Stimulated activated effector memory CD8-positive, alpha-beta T cell treated with anti-CD3 and anti-CD28 coated beads, Interleukin-12 subunit alpha, Interleukin-12 subunit beta, amount 100 ng/mL, for 72 hours (primary cell): ENCODE measurements at places on chromosomes 1 and 21.

DNA sequence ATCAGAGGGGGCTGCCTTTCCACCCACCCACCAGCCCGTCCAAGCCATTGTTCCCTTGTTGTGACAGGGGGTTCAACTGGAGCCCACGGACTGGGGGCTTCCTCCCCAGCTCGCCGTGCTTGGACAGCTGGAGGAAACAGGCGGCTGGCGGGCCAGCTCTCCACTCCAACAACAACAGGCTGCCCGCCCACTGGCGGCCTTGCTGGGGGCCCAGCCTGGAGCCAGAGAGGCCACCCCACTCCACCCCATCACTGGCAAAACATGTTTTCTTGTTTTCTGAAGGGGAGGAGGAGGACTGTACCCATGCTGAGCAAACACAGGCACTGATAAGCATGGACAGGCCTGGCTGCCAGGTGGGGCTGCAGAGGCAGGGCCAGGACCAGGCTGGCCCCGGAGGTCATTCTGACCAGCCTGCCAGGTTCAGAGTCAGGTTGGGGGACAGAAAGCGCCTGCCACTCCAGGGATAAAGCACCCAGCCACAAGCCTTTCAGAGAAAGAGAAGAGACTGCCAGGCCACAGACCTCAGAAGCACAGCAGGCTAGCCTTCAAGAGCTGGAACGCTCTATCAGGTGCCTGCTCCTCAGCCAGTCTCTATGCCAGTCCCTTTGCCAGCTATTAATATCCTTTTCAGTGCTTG is 32.8 kb downstream of the GJA4 start:
- DNase-seq: peak; percentile 36

DNA sequence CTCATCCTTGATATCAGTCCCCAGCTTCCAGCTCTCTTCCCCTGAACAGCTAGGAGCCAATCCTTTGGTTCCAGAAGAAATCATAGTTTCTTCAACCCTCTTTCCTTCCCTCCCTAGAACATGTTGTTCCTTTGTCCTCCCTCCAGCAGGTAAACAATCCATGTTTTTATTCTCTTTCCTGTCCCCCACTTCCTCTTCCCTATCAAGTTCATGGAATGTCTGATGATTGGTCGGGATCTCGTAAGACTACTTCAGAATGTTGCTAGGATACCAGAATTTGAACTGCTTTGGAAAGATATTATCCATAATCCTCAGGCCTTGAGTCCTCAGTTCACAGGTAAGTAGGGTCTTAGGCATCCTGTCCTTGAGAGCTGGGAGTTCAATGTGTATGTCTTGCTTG is 23.1 kb upstream of the SLC27A3 start:
- no peak for DNase-seq

DNA sequence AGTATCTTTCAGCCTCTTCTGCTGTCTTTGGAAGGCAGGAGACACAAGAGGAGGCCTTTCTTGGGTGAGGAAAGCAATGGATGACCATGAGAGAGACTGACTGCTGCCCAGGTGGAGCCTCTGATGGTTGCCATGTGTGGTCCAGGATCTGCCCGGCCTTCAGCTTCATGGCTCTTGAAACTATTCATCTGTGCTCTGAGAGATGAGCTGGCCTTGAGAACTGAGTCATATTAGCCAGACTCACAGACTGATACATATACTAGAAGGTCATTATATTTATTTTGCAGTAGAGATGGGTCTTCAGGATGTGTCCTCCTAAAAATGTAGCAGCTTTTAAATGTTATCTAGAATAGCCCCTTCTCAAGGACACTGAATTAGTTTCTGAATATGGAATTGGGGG is 33.7 kb downstream of the PTGFRN start:
- DNase-seq: no peak

DNA sequence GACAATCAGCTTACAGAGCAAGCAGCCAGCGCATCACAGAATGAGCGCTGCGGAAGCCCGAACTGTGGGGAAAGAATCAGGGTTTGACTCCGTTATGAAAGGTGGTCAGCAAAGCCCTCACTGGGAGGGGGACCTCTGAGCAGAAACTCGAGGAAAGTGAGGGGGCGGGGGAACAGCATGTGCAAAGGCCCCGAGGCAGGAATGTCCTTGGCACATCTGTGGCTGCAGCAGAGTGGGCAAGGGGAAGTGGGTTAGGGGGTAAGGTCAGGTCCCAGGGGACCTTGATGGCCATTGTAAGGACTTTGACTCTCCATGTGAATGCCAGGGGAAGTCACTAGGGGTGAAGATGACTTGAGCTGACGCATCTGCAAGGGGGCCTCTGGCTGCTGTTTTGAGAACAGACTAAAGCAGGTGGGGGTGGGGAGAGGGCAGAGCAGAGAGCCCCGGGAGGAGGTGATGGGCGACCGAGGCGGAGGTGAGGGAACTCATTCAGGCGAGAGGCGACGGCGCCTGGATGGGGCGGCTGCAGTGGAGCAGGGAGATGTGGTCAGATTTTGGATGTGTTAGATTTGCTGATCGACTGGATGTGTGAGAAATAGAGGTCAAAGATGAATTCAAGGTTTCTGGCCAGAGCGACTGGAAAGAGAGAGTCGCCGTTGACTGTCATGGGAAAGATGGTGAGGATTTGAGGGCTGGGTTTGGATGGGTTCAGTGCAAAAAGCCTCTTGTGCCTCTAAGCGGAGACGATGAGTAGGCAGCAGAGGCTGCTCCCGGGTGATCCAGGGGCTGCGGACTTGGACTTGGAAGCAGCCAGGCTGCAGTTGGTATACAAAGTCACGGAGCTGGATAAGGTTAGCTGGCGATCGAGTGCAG is 108.0 kb upstream of the ZBTB40 start:
- no peak for DNase-seq

- DNase-seq: no peak
Observed at GRCh38 chr1:33236498-33236897, 19.8 kb upstream of the ZNF362 start.
